ENCODE measurements at places on chromosomes 4 and X. TPM values are rescaled to one million over a fixed set of nuclear protein-coding genes. Genes with fewer than 3 reads are reported as not detected.

DNA sequence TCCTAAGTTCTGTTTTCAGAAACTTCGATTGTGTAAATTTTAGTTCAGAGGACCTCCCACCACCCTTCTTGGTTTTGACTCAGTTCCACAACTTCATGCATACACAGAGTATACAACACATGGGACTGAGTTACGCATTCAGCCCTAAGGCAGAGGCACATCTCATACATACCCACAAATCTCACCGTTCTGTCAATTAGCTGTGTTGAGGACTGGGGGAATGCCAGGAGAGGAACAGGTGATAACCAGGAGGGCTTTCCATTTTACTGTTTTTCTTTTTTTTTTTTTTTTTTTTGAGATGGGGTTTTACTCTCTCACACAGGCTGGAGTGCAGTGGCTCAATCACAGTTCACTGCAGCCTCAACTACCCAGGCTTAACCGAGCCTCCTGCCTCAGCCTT is 150.2 kb downstream of the TSPAN5 start:
- no peak for DNase-seq

- no peak for DNase-seq
Measured at GRCh38 chrX:38717871-38718270, 83.4 kb upstream of the MID1IP1 start.

DNA sequence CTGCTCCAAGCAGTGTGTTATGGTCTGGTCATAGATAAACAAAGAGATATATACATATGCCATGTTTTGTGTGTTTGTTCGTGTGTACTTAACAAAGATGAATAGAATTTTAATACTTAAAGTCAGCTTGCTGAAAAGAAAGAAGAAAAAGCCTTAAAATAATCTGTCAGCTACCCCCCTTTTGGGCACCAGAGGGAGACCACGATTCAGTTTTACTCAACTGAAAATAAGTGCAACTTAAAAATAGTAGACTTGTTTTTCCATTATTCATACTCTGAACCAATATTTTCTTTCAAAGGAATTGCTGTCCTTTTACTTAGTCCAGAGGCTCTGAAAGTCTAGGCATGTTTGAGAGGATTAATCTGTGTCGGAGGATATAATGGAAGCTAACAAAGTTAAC is 181.7 kb upstream of the AGTR2 start:
- no peak for DNase-seq

DNA sequence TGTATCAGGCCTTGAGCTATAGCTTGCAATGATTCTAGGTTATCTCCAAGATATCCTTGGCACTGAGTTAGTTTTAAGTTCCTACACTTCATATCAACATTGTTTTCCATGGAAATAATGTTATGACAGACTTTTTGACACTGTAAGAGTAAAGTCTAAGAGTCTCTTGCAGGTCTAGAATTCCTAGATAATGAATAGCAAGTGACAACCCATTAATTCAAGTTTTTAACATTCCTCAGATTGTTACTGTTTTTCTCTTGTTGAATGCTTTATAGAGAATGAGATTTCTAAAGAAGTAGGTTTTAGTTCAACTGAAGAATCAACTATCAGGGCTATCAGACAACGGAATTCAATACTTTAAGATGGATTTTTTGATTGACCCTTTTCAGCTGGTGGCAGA is 276.1 kb downstream of the PPP3CA start:
- DNase-seq: no peak

BST1 gene
- polyA plus RNA-seq: 10.8 TPM

ATOH1 gene
- not detected for polyA plus RNA-seq

CENPU gene
- polyA plus RNA-seq: 46.5 TPM

PCDH19 gene
- polyA plus RNA-seq: 2.7 TPM

Measured in left renal pelvis (tissue), 4 donors.